Mesenteric fat pad (tissue), 1 donor: ENCODE measurements at places on chromosomes 5 and 9. TPM values are rescaled to one million over a fixed set of nuclear protein-coding genes. Genes with fewer than 3 reads are reported as not detected.

The NSG2 gene
- 0.16 TPM for total RNA-seq

The SLC45A2 gene
- not detected for total RNA-seq

The ROR2 gene
- 9.5 TPM for total RNA-seq

The OLFM1 gene
- total RNA-seq, result 22.6 TPM

The PCDHGB6 gene
- total RNA-seq, result 5.3 TPM

The PCDHB2 gene
- total RNA-seq, result 3.4 TPM

The LHX6 gene
- total RNA-seq, result 20.9 TPM

The TAF1L gene
- not detected for total RNA-seq

The SLC12A7 gene
- total RNA-seq, result 39.4 TPM

The PCDHB7 gene
- total RNA-seq, result 1.6 TPM

The CATSPER3 gene
- 0.61 TPM for total RNA-seq

The SLC38A9 gene
- 17.6 TPM for total RNA-seq

The INSL6 gene
- total RNA-seq, result not detected

The RANBP17 gene
- total RNA-seq, result 5.2 TPM

The OGN gene
- total RNA-seq, result 9.4 TPM

The RETREG1 gene
- 63.4 TPM for total RNA-seq

The GABRA1 gene
- total RNA-seq, result not detected

The MCTP1 gene
- total RNA-seq, result 37.5 TPM

The IFNA13 gene
- total RNA-seq, result not detected

The IFNB1 gene
- not detected for total RNA-seq

The IL31RA gene
- not detected for total RNA-seq

The SHOC1 gene
- not detected for total RNA-seq

The CTXN3 gene
- not detected for total RNA-seq

The GFI1B gene
- not detected for total RNA-seq

The HMCN2 gene
- 3.1 TPM for total RNA-seq

The PLCXD3 gene
- 2.4 TPM for total RNA-seq
